ENCODE measurements at places on chromosomes 11 and 22. TPM values are rescaled to one million over a fixed set of nuclear protein-coding genes. Genes with fewer than 3 reads are reported as not detected.

- no peak for DNase-seq
Measured at GRCh38 chr11:23973244-23973643, 523.6 kb upstream of the LUZP2 start.

- DNase-seq = no peak
Measured at GRCh38 chr11:72930008-72930407, 115.8 kb downstream of the ATG16L2 start.

DNA sequence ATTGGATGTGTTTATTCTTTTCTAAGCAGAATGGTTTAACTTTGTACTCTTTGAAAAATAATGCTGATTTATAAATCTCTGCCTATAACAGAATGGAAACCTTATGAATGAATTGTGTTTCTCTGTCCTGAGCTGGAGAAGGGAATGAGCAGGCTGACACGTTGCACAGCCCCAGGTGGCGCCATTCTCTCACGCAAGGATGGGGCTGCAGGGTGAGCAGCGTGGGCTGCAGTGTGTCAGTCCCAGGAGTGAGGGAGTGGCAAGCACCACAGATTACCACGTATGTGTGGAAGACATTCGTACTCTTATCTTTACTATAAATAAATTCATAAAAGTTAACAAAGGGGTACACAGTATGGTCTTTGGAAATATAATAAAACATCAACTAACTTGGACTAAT is 33.4 kb downstream of the FDX1 start:
- no peak for DNase-seq

Gene LTBP3
- 90.4 TPM for total RNA-seq

Gene PHRF1
- total RNA-seq = 37.3 TPM

Measured in activated naive CD4-positive, alpha-beta T cell treated with anti-CD3 and anti-CD28 coated beads, Interleukin-2, amount 50 U/mL, for 72 hours (primary cell).